ENCODE measurements at places on chromosomes 13 and 19.
A peak's percentile ranks its signal among the peaks of the same experiment; 100 is the strongest.

GRCh38 chr13:110466266-110466915 lies 95.1 kb downstream of the RAB20 start:
- DNase-seq: no peak

GRCh38 chr13:102236830-102237229 lies 165.0 kb downstream of the FGF14 start:
- DNase-seq: no peak

GRCh38 chr19:30228113-30228834 lies 143.9 kb upstream of the ZNF536 start:
- peak; percentile 72 for DNase-seq

DNA sequence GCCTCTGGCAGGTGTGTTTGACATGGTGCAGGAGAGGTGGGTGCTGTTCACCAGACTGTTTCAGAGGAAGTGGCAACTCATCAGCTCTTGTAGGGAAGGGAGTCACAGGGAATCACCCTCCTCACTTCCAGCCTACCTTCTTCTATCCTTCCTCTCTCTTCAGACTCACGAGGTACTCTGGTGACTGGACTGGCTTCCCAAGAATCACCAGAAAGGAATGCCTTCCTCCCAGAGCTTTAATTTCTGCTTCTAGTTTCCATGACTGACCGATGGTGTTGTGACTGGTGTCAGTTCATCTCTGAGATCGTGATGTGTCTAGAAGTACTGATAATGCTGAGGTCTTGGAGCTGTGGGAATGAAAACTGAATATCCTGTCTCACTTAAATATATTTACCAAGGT lies 247.3 kb downstream of the KCTD12 start:
- no peak for DNase-seq

DNA sequence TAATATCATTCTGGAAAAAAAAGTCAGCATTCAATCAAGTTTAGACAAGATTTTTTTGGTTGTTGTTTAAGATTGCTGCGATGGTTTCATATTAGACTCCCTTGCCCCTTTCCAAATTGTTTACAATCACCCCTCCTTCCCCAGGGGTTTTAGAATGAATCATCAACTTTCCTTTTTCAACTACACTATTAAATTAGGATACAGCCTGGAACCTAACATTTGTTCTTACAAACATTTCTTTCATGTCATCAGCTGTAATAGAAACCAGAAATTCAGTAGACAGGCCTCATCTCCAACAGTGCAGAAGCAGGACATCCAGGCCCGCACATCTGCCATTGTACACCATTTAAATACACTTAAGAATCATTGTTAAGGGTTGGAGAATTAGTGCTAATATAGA lies 44.4 kb upstream of the WDFY2 start:
- no peak for DNase-seq

GRCh38 chr19:40411125-40411842 lies 1.9 kb downstream of the PRX start:
- DNase-seq: no peak

- peak; percentile 65 for DNase-seq
Measured at GRCh38 chr19:1408300-1409203, 1.2 kb downstream of the DAZAP1 start.

DNA sequence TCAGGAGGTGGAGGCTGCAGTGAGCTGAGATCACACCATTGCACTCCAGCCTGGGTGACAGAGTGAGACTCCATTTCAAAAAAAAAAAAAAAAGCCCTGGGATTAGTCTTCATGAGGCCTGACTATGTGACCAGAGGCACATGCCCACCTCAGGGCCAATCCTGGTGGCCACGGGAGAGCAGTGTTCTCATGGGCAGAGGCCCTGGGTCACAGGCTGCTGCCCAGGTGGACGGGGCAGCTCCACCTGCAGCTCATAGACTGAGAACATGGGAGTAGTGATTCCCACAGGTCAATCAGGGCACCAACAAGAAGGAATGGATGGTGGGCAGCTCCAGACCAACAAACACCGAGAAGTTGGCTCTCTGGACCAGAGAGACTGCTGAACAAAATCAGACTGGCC lies 26.1 kb upstream of the PEPD start:
- DNase-seq: no peak

- no peak for DNase-seq
Measured at GRCh38 chr13:53068585-53069520, 40.2 kb downstream of the OLFM4 start.

- no peak for DNase-seq
Measured at GRCh38 chr19:12202250-12202649, 39.4 kb downstream of the ZNF136 start.

- DNase-seq: no peak
Measured at GRCh38 chr13:85261757-85262346, 537.4 kb downstream of the SLITRK6 start.

DNA sequence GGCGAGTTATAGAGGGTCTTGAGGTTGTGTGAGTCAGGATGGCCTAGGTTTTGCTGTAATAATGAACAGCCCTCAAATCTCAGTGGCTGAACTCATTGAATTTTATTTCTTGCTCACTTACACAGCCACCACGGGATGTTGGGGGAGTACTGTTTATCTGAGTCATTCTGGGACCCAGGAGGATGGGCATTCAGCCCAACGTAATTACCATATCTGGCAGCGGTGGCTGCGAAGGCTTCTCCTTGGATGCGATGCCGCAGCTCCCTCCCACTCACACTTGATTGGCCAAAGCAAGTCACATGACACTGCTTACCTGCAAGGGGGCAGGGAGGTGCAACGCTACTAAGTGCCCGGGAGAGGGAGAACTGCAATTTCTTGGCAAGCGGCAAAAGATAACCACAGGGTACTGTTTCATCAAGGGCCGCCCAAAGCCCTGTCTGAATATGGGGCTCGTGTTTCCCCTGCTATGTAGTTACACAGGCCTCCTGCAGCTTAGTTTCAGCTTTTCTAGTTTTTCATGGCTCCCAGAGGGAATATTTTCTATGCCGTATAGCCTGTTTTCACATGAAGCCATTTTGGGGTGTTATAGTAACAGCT lies 19.9 kb downstream of the ZSWIM9 start:
- DNase-seq: peak; percentile 57

GRCh38 chr19:29672933-29673336 lies 7.7 kb downstream of the PLEKHF1 start:
- no peak for DNase-seq

DNA sequence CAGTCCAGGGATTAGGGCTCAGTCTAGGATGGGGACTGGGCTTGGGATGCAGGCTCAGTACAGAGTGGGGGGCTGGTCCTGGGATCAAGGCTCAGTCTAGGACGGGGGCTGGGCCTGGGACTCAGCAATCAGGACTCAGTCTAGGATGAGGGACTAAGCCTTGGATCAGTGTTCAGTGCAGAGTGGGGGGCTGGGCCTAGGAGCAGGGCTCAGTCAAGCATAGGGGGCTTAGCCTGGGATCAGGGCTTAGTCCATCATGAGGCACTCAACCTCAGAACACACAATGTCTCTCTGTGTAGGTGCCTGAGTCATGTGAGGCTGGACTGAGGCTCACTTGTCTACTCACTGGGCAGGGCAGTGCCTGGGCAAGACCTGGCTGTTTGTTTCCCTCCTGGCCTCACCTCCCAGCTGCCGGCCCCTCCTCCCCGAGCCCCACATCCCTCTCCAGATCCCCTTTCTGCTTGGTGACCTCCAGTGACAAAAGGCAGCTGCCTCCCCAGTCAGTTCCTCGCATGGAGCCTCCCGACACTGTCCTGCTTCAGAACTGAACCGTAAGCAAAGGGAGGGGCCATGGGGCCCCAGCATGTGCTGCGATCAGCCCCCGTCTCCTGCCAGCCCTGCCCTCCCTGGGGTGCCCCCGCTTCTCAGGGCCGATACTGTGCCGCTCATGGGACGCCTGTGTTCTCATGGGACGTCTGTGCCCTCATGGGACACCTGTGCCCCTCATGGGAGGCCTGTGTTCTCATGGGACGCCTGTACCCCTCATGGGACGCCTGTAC lies 6.5 kb upstream of the S1PR4 start:
- no peak for DNase-seq

- no peak for DNase-seq
Measured at GRCh38 chr19:13797870-13798269, 2.6 kb downstream of the ZSWIM4 start.

- no peak for DNase-seq
Measured at GRCh38 chr13:103539721-103540381, 473.6 kb upstream of the SLC10A2 start.

- no peak for DNase-seq
Measured at GRCh38 chr13:64688893-64689677, 2541.1 kb downstream of the PCDH9 start.

DNA sequence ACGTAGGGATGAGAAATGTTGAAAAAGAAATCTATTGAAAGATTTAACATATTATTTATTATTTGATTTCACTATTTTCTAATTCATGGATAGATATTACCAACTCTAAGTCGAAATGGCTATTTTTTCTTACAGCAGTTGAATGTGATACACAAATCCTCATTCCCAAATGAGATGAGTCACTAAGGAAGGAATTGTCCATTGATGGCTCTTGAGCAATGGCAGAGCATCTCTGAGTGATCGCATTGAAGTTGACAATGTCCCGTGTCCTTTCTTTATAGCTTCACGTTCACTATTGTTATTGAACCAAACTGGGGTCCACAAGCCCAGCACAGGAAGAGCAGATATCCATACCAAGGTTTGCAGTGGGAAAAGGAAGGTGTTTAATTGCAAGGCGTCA lies 648.3 kb upstream of the SPRY2 start:
- DNase-seq: no peak

DNA sequence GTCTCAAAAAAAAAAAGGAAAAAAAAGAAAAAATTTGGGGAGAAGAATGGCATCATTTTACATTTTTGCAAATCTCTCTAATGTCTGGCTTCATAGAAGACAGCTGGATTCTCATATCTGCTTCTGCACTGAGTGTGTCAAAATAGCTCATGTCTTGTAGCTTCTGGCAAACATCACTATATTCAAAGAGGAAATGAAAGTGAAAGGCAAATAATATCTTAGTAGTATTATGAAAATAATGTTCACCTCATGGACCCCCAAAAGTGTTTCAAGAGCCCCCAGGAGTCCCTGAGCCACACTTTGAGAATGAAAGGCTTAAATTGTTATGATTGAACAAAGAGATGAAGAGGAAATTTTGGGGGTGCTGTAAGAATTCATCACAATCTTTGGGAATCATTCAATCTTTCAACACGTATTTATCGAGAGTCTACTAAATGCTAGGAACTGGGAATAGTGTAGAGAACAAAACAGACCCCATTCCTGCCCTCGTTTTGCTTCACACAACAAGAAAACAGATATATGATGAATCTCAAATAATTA lies 1.2 kb upstream of the SLC6A16 start:
- DNase-seq: no peak

DNA sequence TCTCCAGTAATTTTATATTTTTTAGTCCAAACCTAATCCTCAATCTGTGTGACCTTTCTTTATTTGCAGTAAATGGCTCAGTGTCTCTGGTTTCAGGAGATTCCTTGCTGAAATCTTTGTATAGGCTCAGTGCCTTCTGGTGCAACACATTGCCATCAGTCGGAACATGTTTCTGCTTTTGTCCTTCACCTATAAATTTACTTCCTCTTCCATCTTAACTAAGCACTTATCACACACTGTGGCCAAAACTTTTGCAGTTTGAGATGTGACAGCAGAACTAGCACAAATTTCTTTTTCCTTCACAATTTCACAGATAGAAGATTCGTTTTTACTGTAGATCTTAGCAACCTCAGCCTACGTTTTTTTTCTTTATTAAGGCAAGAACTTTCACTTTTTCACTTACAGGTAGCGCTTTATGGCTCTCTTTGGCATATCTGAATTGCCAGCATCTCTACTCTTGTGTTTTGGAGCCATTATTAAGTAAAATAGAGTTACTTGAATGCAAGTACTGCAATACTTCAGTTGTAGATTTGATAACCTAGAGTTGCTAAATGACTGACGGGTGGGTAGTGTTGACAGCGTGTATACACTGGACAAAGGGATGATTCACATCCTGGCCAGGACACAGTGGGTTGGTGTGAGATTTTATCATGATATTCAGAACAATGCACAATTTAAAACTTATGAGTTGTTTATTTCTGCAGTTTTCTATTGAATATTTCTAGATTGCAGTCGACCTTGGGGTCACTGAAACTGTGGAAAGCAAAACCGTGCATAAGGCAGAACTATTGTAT lies 44.3 kb downstream of the NDFIP2 start:
- DNase-seq: no peak

GRCh38 chr13:22960827-22961226 lies 220.0 kb upstream of the SGCG start:
- no peak for DNase-seq

GRCh38 chr13:31172535-31172934 lies 10.8 kb upstream of the HSPH1 start:
- DNase-seq: no peak

- DNase-seq: no peak
Measured at GRCh38 chr19:32566246-32566830, 14.7 kb upstream of the PDCD5 start.

GRCh38 chr13:44191504-44192171 lies 182.0 kb upstream of the SERP2 start:
- peak; percentile 10 for DNase-seq

DNA sequence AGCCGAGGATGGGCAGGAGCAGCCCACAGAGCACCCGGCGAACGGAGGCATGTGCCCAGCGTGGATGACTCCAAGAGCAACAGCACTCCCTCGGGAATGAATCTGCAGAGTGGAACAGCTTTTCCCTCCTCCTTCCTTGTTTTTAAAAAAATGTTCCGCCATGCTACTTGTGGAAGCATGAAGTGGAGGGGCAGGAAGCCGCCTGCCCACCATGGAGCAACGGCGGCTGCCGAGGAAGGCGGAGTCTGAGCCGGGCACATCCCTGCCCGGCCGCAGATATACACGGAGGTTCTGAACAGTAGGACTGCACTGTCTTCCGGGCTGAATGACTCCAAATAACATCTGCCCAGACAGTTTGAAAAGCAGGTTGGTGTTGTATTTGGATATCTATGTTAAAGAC lies 65.2 kb downstream of the SOX1 start:
- no peak for DNase-seq

DNA sequence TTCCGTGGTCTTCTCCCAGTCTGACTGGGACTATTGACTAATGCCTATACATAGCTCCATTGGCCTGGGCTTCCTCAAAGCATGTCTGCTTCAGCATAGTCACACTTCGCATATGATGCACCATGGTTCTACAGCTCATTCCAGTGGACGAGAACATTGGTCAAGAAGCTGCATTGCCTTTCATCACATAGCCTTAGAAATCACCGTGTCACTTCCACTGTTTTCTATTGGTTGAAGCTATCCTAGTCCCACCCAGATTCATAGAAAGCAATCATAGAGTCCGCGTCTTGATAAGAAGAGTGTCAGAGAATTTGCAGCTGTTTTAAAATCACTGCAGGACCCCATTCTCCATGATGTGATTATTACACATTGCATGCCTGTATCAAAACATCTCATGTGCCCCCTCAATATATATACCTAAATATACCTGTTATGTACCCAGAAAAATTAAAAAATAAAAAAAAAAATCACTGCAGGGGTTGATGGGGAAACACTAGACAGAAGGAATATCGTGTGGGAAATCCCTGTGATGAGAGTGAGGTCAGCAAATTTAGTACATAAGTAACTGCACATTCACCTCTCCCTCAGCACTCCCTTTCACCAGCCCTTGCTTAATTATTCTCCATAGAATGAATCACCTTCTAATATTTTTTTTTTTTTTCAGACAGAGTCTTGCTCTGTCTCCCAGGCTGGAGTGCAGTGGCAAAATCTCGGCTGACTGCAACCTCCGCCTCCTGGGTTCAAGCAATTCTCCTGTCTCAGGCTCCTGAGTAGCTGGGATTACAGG lies 2.2 kb upstream of the ARHGAP33 start:
- no peak for DNase-seq
